ENCODE measurements at places on chromosomes 13 and 19.
A peak's percentile ranks its signal among the peaks of the same experiment; 100 is the strongest.

DNA sequence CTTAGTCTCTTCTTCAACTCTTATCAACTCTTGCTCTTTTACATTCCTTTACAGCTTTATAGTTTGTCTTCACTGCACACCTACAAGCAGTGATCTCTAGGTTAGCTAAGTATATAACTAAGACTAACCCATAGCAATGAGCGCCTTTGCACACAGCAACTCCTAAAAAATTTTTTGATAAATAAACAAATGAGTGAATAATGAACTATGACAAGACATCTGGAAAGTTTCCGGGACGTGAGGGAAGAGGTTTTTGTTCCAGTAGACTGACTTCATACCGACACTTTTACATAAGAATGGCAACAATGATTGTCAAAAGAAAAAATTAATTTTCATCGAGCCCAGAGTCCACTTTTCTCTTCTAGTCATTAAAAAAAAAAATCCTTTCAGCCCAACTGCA, 98.3 kb downstream of the ELF1 start:
- peaks cover 12% of the 10 kb centered on the region for H3K4me1 ChIP-seq
- peak overlapping the region; percentile 77 for H3K4me3 ChIP-seq
- H3K27me3 ChIP-seq: no peaks in the 10 kb centered on the region

DNA sequence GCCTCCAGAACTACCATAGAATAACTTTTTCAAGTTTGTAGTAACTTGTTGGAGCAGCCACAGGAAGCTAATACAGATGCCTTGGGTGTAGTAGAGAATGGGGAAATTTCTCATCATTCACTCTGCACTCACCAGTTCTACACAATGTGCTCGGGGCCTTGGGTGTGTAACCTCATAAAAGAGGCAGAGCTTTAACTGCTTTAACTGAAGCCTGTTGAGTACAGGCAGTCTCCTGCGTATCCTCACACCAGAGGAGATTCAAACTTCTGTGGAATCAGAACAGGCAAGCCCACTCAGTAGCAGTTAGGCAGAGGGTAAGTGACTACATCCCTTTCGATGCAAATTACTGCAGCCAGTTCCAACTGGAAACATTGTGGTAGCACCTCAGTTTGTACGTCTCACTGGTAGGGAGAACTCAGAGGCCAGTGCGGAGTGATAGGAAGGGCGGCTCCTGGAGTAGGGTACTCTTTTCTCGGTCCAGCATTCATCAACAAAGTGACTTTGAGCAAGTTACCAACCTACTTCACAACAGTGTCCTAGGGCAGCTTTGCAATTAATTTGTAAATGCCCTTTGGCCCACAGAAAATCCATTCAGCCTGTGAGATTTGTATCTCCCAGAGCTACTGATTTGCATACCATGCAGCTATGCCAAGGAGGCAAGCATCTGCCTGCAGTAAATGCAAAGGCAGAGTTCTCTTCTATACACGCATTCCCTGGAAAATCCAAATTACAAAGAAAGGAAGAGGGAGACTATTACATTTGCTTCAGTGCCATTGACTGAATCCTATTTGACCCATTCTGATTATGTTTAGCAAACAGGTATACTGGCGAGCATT, 904.3 kb downstream of the DIAPH3 start:
- H3K27me3 ChIP-seq: no peaks in the 10 kb centered on the region
- DNase-seq: no peak
- no peak overlapping the region for H3K27ac ChIP-seq

- no peaks in the 10 kb centered on the region for H3K36me3 ChIP-seq
- H3K4me3 ChIP-seq: no peak overlapping the region
- H3K27ac ChIP-seq: peak overlapping the region; percentile 62
- H3K4me1 ChIP-seq: peaks cover 18% of the 10 kb centered on the region
These were observed 154.3 kb downstream of the SIPA1L3 start for GRCh38 chr19:38061294-38061693.

DNA sequence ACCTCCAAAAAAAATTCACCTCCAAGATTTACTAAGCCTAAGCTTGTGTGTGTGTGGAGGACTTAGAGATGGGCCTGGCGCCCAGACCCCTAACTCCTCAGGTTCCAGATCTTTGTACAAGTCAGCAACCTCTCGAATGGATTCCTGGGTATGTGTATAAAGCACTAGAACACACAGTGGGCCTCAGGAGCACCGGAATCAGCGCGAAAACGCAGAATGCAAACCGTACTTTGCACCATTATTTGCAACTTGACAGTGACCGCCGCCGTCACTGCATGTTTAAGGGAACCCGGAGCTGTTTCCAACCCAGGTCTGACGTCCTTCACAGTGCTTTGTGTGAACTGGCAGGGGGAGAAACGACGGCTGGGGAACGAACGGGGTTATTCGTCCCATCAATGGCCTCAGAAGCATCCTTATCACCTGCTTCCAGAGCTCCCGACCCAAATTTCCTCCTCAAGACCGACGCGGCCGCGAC, 688 bp downstream of the ZNF606 start:
- DNase-seq: no peak
- H3K27me3 ChIP-seq: no peaks in the 10 kb centered on the region
- no peaks in the 10 kb centered on the region for H3K4me1 ChIP-seq
- peak overlapping the region; percentile 85 for H3K27ac ChIP-seq
- H3K36me3 ChIP-seq: peaks cover 3% of the 10 kb centered on the region

- H3K36me3 ChIP-seq: no peaks in the 10 kb centered on the region
- H3K4me3 ChIP-seq: peak overlapping the region; percentile 63
- DNase-seq: peak; percentile 62
- no peak overlapping the region for H3K27ac ChIP-seq
- H3K4me1 ChIP-seq: no peaks in the 10 kb centered on the region
These were observed 2.5 kb downstream of the PRR36 start for GRCh38 chr19:7871437-7872305.

DNA sequence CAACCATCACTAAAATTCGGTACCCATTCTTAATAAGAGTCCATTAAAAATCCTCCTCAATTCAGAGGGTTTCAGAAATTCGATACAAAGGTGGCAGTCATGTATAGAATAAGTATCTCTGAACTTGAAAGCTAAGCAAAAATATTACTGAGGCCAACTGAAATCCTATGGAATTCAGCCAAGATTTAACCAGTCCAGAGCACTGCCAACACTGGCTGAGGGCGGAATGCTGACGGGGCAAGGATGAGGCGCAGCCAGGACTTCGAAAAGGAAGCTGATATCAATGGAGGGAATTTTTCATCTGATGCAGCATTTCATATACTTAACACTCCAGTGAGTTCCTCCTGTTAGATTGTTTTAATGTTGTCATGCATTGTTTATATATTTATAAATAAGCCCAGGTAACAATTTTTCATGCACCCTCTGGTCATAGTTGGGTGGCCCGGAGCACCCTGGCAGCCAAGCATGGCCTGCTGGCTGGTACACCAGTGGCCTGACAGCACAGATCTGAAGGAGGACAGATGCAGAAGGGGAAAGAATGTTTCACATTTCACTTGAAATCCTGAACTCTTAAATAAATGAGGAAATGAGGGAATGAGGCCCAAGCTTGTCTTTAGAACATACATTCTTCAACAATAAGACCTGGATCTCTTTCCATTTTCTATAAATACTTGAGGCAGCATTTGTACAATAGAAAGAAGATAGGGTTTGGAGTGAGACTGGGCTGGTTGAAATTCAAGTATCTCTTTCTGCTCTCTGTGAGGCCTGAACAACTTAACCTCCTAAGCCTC, 41.5 kb downstream of the WDFY2 start:
- peaks cover 4% of the 10 kb centered on the region for H3K4me1 ChIP-seq
- H3K27ac ChIP-seq: no peak overlapping the region
- no peak for DNase-seq
- no peak overlapping the region for H3K4me3 ChIP-seq
- no peaks in the 10 kb centered on the region for H3K27me3 ChIP-seq
- H3K36me3 ChIP-seq: no peaks in the 10 kb centered on the region

- H3K4me1 ChIP-seq: no peaks in the 10 kb centered on the region
- no peaks in the 10 kb centered on the region for H3K36me3 ChIP-seq
- no peak for DNase-seq
- H3K27me3 ChIP-seq: no peaks in the 10 kb centered on the region
- no peak overlapping the region for H3K27ac ChIP-seq
These were observed 995 bp upstream of the CEACAM18 start for GRCh38 chr19:51477344-51477743.

- no peak for DNase-seq
- H3K27me3 ChIP-seq: no peaks in the 10 kb centered on the region
- no peak overlapping the region for H3K4me3 ChIP-seq
- H3K36me3 ChIP-seq: no peaks in the 10 kb centered on the region
- H3K4me1 ChIP-seq: no peaks in the 10 kb centered on the region
- no peak overlapping the region for H3K27ac ChIP-seq
These were observed 150.7 kb upstream of the WASF3 start for GRCh38 chr13:26406791-26407190.

DNA sequence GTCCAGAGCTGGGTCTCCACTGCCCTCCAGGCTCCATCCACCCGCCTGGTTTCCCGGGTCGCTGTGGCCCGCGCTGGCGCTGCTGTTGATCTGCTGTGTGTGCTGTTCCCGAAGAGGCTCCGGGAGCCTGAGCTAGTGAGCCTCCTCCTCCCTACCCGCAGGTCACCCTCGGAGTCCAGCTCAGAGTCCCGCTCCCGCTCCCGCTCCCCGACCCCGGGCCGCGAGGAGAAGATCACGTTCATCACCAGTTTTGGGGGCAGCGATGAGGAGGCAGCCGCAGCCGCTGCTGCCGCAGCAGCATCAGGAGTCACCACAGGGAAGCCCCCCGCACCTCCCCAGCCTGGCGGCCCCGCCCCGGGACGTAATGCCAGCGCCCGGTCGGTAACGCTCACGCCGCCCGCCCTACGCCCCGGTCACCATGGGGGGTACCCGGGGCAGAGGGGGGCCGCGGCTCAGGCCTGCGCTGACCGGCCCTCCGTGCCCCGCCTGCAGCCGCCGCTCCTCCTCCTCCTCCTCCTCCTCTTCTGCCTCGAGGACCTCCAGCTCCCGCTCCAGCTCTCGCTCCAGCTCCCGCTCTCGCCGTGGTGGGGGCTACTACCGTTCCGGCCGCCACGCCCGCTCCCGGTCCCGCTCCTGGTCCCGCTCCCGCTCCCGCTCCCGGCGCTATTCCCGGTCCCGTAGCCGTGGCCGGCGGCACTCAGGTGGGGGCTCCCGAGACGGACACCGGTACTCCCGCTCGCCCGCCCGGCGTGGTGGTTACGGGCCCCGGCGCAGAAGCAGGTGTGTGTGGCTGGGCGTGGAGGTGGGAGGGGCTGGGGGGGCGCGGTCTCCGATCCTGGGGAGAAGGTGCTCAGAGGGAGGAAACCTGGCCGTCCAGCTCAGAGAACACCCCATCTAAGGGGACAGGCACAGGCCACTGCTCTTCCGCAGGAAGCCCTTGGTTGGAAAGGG, 12.2 kb downstream of the ZNF296 start:
- H3K4me1 ChIP-seq: no peaks in the 10 kb centered on the region
- DNase-seq: no peak
- H3K36me3 ChIP-seq: no peaks in the 10 kb centered on the region
- H3K27me3 ChIP-seq: no peaks in the 10 kb centered on the region
- H3K4me3 ChIP-seq: no peak overlapping the region
- no peak overlapping the region for H3K27ac ChIP-seq

DNA sequence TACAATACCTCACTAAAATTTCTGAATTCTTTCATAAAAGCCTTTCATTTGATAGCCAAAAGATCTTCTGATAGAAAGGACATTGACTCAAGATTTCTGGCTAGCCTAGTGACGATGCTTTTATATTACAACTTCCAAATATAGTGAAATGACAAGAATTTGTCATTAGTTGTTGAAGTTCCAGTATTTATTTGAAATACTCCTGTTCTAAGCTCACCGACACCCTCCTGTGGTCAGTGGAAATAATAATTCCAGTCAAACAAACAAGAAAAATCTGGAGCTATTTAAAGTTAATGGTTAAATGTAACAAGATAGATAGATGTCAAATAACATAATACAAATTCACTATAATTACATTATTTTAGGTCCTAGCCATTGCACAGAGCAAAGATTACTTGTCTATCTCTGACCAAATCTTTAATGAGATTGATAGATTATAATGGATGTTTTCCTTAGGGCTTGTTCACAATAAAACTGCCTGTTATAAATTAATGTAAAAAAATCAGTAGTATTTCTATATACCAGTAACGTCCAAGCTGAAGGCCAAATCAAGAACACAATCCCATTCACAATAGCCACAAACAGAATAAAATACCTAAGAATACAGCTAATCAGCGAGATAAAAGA, 195.5 kb downstream of the RGCC start:
- peak overlapping the region; percentile 60 for H3K27ac ChIP-seq
- no peak for DNase-seq
- H3K27me3 ChIP-seq: no peaks in the 10 kb centered on the region

Measured in Panc1 (cell line).